ENCODE measurements at places on chromosomes 4 and X.

DNA sequence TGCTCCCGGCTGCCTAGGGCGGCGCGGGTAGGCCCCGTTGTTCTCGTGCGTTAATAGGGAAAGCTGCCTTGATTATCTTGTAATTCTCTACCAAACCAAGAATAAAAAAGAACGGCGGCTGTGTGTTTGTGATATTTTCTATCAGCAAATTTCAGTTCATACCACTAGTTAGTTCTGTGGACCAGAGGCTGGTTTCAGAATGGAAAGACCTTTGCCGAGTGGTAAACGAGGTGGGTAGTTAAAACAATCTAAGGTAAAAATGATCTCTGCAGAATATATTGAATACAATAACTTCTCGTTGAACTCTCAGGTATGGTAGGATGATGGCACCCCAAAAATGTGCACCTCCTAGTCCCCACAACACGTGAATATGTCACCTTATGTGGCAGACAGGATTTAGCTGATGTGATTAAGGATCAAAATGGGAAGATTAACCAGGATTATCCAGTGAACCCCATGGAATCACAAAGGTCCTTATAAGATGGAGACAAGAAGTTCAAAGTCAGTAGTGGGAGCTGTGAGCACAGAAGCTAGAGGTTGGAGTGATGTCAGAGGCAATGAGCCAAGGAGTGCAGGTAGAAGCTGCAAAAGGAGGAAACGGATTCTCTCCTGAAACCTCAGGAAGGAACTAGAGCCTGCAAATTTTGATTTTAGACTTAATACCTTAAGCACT is 574 bp upstream of the CFAP97 start:
- DNase-seq: peak; percentile 33

DNA sequence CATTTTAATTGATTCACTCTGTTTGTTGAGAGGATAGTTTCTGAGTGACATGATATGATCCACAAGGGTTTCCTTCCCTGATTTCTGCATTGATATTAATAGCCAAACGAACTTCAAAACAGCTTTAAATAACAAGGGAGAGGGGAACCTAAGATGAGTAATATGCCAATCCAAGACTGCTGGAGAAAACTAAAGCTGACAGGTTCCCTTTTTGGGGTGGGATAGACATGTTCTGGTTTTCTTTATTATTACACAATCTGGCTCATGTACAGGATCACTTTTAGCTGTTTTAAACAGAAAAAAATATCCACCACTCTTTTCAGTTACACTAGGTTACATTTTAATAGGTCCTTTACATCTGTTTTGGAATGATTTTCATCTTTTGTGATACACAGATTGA is 182.2 kb downstream of the AR start:
- no peak for DNase-seq

DNA sequence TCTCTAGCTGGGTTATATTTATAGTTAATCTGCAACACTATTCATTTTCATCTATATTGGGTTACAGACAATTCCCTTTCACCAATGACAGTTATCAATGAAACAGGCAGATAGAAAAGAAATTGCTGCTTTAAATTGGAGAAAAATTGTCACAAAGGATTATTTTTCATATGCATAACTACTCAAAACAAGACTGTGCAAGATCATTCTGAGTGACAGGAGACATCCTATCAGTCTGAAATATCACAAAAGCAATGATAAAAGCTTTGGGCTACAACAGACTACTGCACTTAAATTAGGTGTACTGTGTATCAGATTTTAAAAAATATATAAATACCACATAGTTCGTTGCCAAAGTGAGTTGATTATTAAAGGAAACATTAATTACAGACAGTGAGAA is 722.6 kb downstream of the ARAP2 start:
- no peak for DNase-seq

- DNase-seq: no peak
Measured at GRCh38 chr4:14659286-14659685, 343.0 kb upstream of the CPEB2 start.

DNA sequence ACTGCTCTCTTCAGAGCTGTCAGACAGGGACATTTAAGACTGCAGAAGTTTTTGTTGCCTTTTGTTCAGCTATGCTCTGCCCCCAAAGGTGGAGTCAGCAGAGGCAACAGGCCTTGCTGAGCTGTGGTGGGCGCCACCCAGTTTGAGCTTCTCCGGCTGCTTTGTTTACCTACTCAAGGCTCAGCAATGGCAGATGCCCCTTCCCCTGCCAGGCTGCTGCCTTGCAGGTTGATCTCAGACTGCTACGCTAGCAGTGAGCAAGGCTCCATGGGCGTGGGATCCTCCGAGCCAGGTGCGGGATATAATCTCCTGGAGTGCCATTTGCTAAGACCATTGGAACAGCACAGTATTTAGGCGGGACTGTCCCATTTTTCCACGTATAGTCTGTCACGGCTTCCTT is 371.4 kb upstream of the AMOT start:
- DNase-seq: no peak

DNA sequence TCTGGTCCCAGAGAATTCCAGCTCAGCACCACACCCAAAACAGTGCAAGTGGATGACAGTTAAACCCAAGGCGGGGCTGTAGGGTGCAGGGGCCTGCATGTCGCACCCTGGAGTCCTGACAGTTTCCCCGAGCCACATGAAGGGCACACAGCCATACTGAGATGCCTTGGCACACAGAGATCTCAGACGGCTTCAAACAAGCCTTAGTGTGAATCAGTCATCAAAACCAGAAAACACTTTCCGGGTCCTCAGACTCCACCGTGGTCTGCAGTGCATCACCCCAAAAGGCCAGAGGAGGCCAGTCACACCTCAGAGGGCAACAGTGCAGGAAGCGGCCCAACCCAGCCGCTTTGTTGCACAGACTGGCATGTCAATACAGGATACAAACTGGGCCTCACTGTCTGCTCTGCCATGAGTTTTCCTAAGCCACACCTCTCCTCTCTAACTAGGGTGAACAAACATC is 64.6 kb upstream of the ENPP6 start:
- no peak for DNase-seq

DNA sequence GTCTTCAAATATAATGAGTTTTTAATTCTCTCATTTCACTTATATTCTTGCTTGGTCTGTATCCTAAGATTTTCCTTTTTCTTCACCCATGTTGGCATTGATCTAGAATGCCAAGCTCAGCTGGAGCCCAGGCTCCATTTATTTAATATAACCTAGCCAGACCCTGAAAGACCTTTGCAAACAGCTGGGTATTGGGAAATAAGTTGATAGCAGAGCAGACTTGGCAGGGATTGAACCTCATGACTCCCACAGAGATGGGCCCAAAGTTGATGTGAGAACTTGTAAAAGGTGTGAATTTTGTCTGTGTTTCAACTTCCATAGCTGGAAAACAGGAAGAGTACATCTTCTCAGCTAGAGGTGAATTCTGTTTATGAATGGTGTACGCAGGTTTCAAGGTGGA is 59.5 kb downstream of the SH2D1A start:
- DNase-seq: no peak

DNA sequence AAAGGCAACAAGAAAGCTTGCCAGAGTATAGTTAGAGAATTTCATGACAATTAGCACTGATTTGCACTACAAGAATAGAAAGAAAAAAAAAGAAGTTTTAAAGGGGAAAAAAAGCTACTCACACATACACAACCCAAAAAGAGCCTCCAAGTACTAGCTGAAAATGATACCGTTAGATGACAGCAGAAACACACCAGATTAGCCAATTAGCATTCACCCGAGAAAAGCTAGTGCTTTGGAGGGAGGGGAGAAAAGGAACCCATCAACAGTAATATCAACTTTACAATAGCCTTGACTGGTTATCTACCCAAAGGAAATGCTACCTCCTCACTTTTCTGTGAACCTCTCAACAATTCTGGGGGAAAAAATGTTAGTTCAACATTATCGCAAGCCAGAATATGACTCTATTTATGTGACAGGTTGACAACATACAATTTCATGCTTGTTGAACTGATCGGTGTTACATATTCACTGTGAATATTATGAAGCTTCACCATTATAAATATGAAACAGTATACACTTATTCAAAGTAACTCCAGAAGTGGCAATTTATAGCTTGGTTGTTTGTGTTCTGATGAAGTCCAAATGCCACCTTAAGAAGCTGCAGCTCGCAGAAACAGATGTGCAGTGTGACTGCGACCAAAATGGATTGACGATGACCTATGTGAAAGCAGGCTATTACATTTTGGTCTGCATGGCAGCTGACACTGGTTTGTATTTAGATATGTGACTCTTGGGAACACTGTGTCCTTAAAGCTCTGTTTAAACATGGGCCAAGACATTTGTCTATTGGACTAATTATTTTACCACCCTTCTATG is 15.9 kb downstream of the PPARGC1A start:
- no peak for DNase-seq

DNA sequence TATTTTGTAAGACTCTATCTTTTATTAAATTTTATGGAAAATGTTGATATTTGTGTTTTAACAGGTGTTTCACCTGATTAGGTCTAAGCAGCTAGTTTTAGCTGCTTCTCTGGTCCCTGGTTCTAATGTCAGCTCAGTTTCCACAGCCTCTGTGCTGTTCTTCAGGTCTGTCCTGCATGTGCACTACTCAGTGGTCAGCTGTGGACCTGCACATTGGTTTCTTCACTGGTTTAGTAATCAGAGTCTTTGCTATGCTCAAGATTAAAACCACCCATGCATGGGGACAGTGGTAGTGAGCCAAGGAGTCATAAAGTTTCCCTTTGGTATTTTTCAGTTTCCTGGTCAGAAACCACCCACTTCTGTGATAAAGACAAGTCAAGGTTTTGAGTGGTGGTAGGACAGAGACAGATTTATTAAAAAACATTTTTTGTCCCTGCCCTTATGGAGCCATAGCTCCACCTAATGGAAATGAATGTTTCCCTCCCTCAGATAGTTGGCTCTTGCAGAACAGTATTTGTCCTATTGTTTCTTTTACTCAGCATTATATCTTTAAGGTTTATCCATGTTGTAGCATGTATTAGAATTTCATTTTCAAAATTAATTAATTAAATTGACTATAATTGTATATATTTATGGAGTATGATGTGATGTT is 36.8 kb upstream of the VBP1 start:
- DNase-seq: peak; percentile 6

GRCh38 chr4:40845154-40845835 is 95.5 kb downstream of the NSUN7 start:
- DNase-seq: no peak

DNA sequence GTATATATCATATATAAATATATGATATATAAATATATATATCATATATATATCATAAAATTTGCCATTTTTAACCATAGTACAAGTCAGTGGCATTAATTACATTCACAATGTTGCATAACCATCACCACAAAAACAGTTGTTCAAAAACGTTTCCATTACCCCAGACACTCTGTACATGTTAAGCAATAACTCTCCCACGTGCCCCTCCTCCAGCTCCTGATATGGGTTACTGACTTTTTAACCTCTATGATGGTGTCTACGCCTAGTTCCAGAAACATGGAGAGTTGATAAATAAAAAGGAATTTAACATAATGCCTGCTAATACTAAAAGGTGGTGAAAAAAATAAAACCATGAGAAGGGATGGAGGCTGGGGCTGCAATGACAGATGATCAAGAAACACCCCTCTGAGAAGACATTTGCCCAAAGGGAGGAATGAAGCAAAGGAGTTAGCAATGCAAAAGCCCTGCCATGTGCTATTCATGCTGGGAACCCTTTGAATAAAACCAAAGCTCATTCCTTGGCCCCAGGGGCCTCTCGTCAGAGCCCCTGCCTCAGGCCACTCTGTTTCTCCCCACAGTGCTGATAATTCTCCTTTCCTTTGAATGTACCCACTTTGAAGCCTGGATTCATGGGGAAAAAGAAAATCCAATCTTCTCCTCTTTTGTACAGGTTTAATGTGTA is 144.3 kb downstream of the NWD2 start:
- DNase-seq: no peak

DNA sequence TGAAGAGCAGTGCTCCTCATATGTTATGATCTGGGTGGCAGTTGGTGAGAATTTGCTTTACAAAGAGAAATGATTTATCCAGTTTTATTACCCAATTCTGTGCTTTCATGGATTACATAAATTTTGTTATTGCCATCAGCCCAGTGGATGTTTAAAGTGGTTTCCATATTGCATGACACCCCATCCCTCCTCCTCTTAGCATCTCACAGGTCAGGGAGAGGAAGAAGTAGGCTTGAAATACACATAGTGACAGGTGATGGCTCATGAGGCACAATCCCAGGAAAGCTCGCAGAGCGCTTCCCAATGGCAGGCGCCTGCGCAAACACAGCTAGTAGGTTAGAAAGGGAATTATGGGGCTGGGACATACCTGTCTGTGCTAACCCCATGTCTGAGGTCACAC is 47.7 kb upstream of the GATB start:
- no peak for DNase-seq

DNA sequence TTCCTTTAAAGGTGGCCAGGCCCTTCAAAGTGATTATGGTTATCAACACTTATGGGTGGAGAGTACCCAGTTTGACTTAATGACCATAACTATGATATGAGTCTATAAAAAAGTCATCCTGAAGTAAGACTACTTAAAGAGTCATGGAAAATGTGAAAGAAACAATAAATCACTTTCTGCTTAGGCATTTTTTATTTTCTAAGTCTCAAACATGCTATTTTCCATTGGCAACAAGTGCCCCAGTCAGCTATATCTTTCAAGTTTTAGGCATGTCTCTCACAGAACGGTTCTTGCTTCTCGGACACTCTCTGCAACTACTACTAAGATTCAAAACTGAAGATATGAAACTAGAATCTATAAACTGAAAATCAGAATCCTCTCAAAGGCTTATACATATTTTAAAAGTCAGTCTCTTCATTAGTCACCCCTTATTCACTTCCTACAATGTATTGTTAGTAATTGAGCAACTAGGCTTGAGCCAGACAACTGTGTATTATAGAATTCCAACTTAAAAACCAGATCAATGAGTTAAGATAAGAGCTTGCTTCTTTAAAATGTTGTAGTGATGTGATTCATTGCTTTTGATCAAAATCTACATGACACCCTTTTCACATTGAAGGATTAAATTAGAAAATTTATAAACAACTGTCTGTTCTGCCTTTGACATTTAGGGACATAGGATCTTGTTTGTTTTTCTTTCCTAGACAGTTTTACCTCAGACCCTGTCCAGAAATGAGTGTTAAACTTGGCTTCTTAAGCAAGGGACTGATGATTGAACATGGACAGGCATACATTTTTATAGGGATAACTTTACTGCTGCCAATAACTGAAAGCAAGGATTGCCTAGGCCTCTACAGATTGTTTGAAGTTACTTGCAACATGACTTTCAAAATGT is 2.9 kb downstream of the ANTXR2 start:
- no peak for DNase-seq

DNA sequence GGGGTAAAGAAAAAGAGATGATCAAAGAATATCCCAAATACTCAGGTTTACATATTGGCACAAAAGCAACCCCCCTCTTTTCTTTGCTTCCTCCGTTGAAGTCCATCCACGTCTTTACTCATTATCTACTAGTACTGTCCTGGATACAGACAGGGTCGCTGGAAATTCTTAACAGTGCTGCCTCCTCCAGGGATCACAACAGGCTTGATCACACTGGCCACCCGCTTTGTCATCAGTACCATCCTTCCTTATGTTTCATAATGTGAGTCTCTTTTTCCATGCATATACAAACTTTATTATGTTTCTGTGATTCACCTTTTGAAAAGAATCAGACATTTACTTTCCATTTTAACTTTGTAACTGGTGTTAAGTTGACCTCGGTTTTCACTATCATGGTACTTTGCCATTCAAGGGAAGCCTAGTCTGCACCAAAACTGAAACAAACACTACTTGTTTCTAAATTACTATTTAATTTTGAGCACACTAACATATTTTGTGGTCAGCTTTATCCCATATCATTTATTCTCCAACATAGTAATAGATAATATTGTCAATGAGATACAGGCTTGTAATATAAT is 387.5 kb upstream of the PPP1R2C start:
- DNase-seq: no peak

GRCh38 chr4:187178587-187178986 is 454.9 kb upstream of the FAT1 start:
- no peak for DNase-seq

Data from SK-MEL-5 (cell line).